HFFc6 (cell line): ENCODE measurements at places on chromosomes 3 and 15. TPM values are rescaled to one million over a fixed set of nuclear protein-coding genes. Genes with fewer than 3 reads are reported as not detected.

DNA sequence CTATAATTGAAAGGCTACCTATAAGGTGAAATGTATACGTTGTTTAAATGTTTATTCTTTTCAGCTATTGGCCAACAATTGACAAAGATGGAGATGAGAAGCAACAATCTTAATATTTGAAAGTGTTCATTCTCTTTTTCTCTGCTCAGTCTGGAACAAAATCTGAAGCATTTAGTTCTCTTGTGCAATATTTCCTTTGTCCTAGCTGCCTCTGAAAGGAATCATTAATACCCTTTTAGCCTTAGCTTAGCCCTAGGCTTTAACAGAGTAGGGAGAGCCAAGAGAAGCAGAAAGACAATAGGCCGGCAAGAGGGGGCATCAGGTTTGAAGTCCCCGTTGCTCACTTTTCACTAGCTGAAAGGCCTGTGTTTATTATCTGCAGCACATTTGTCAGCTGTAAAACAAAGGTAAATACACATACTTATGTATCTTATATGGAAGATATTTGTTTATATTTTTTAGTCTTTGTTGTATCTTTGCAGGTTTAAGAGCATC is 422.5 kb upstream of the SEMA6D start:
- DNase-seq = no peak
- H3K4me3 ChIP-seq = no peak overlapping the region
- no peaks in the 10 kb centered on the region for H3K36me3 ChIP-seq
- H3K27me3 ChIP-seq = peaks cover 9% of the 10 kb centered on the region

DNA sequence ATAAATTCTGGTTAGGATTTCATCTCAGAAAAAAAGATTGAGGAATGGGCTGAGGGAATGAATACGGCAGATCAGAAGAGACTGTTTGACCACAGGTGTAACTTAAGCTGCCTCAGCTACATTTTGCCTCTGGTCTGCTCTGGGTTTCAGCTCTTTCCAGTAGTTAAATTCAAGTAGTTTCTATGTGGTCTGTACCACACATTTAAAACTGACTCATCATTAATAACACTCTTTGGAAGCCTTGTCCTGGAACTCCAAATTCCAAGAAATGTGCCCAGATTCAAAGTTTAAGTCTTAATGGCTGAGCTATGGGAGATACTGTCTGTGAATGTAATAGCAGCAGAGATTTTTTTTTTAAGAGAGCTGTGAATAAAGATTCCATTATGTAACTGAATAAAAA is 133.1 kb upstream of the IGSF10 start:
- H3K4me1 ChIP-seq = no peaks in the 10 kb centered on the region
- DNase-seq = no peak
- no peak overlapping the region for H3K4me3 ChIP-seq
- peaks cover under 1% of the 10 kb centered on the region; the same call in 1 of the 2 replicates for H3K27me3 ChIP-seq
- no peak overlapping the region for H3K27ac ChIP-seq

GRCh38 chr3:189273736-189274135 is 102.0 kb downstream of the TPRG1 start:
- no peaks in the 10 kb centered on the region for H3K36me3 ChIP-seq
- no peak overlapping the region for H3K27ac ChIP-seq
- no peak overlapping the region for H3K4me3 ChIP-seq
- no peak for DNase-seq
- H3K4me1 ChIP-seq = peaks cover 18% of the 10 kb centered on the region; the same call in 1 of the 2 replicates
- no peaks in the 10 kb centered on the region; the same call in 1 of the 2 replicates for H3K27me3 ChIP-seq

TIMP4 gene
- total RNA-seq = 0.14 to 0.76 TPM (median 0.18 TPM) in 3 replicates

- DNase-seq = no peak
- H3K27me3 ChIP-seq = peaks cover 15% of the 10 kb centered on the region; the same call in 1 of the 2 replicates
- H3K36me3 ChIP-seq = no peaks in the 10 kb centered on the region
- peaks cover 16% of the 10 kb centered on the region for H3K4me1 ChIP-seq
Observed at GRCh38 chr3:121969631-121970030, 52.4 kb downstream of the ILDR1 start.

DNA sequence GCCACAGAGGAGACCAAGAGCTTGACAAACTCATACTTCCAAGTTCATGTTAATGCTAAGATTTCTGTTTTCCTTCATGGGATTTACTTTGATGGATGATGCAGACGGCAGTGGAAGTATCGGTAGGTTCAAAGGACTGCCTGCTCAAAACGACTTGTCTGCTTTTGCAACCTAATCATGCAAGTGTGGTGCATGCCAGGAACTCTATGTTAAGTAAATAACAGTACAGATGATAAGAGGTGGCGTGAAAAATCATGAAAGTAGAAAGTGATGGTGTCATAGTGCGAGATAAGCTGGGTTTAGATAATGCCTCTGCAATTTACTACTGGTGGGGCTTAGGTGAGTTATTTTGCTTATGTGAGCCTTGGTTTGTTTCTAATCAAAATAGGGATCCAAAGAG is 14.7 kb upstream of the LMCD1 start:
- H3K27me3 ChIP-seq = no peaks in the 10 kb centered on the region
- peaks cover 9% of the 10 kb centered on the region for H3K36me3 ChIP-seq
- DNase-seq = no peak
- H3K4me1 ChIP-seq = peaks cover 77% of the 10 kb centered on the region
- H3K27ac ChIP-seq = no peak overlapping the region

DNA sequence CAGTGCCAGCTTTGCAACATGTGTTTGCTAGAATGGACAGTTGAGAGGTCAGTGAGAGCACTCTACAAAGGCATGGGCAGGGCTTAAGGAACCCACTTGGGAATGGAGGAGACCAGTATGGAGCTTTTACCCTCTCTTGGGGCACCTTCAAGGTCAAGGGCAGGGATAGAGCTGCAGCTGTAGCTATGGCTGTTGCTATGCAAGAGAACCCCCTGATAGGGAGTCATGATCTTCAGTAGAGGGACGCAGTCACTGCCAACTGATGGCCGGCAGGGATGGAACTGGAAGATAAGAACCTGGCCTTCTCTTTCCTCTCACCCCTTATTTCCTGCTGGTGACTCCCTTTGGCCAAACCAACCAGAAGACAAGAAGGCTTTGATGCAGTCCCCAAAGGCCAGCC is 40.3 kb downstream of the THSD4 start:
- H3K27ac ChIP-seq = no peak overlapping the region
- no peak overlapping the region for H3K4me3 ChIP-seq
- peaks cover 33% of the 10 kb centered on the region for H3K4me1 ChIP-seq
- H3K27me3 ChIP-seq = peaks cover 3% of the 10 kb centered on the region

DNA sequence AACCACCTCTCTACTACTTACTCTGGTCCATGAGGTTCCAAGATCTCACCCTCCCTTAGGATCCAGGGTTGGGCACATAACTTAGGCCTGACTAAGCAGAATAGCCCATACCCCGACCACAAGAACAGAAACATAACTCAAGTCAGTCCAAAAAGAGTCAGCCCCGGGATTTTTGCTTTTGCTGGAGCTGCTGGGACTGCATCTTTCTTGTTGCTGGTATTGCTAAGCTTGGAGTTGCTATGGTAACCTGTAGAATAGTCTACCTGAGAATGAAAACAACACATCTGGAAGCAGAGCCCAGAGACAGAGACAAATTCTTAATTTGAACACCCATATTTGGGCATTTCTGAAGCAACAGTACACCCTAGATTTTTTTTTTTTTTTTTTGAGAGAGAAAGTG is 6.5 kb downstream of the RUBCN start:
- H3K27ac ChIP-seq = peak overlapping the region; percentile 94
- peaks cover 25% of the 10 kb centered on the region for H3K36me3 ChIP-seq
- H3K4me1 ChIP-seq = peaks cover 40% of the 10 kb centered on the region
- no peaks in the 10 kb centered on the region for H3K27me3 ChIP-seq
- H3K4me3 ChIP-seq = peak overlapping the region; percentile 80

GRCh38 chr15:67063689-67064606 is 1.5 kb upstream of the SMAD3 start:
- H3K27ac ChIP-seq = no peak overlapping the region
- no peak for DNase-seq
- peak overlapping the region; percentile 61 for H3K4me3 ChIP-seq
- peaks cover 37% of the 10 kb centered on the region for H3K4me1 ChIP-seq

GRCh38 chr3:135667061-135667460 is 298.5 kb upstream of the PPP2R3A start:
- H3K4me1 ChIP-seq = no peaks in the 10 kb centered on the region
- DNase-seq = no peak
- no peaks in the 10 kb centered on the region for H3K36me3 ChIP-seq
- H3K4me3 ChIP-seq = no peak overlapping the region

DNA sequence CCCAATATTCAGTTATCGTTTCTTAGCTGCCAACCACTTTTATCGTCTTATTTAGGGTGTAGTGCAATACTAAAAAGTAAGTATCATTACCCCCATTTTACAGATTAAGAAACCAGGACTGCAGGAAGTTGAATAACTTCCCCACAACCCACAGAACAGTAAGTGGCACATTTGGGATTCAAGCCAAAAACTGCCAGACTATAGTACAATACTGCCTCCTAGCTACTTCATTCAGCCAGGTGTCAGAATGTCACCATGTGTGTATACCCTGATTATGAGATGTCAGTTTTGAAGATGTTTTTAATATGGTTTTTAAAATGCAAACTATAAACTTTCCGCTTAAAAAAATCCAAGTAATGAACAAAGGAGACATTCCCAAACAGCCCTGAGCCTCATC is 74.2 kb upstream of the PROK2 start:
- no peak overlapping the region for H3K27ac ChIP-seq
- no peaks in the 10 kb centered on the region for H3K36me3 ChIP-seq
- DNase-seq = no peak
- peaks cover 9% of the 10 kb centered on the region; the same call in 1 of the 2 replicates for H3K27me3 ChIP-seq
- no peak overlapping the region for H3K4me3 ChIP-seq
- H3K4me1 ChIP-seq = peaks cover 8% of the 10 kb centered on the region
